CD8-positive, alpha-beta T cell (primary cell): ENCODE measurements at places on chromosomes 13 and 19. TPM values are rescaled to one million over a fixed set of nuclear protein-coding genes. Genes with fewer than 3 reads are reported as not detected.

DNA sequence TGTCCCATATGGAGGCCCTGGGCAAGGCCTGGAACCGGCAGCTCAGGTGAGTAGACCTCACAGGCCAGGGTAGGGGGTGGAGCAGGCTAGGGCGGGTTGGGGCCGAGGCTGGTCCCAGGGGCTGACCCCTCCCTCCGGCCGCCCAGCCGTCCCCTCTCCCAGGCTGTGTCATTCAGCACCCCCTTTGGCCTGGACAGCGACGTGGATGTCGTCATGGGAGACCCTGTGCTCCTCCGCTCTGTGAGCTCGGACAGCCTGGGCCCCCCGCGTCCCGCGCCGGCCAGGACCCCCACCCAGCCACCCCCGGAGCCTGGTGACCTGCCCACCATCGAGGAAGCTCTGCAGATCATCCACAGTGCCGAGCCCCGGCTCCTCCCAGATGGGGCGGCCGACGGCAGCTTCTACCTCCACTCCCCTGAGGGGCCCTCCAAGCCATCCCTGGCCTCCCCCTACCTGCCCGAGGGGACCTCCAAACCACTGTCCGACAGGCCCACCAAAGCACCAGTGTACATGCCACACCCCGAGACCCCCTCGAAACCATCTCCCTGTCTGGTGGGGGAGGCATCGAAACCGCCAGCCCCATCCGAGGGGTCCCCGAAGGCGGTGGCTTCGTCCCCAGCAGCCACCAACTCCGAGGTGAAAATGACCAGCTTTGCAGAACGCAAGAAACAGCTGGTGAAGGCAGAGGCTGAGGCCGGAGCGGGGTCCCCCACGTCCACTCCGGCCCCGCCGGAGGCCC is 16.0 kb downstream of the CAMSAP3 start:
- DNase-seq: no peak

GRCh38 chr13:73754727-73755292 is 379.4 kb downstream of the KLF12 start:
- DNase-seq: no peak

GRCh38 chr19:45477713-45478453 is 10.1 kb downstream of the FOSB start:
- DNase-seq: no peak

GRCh38 chr13:25800523-25800922 is 251.3 kb downstream of the SHISA2 start:
- DNase-seq: no peak

DNA sequence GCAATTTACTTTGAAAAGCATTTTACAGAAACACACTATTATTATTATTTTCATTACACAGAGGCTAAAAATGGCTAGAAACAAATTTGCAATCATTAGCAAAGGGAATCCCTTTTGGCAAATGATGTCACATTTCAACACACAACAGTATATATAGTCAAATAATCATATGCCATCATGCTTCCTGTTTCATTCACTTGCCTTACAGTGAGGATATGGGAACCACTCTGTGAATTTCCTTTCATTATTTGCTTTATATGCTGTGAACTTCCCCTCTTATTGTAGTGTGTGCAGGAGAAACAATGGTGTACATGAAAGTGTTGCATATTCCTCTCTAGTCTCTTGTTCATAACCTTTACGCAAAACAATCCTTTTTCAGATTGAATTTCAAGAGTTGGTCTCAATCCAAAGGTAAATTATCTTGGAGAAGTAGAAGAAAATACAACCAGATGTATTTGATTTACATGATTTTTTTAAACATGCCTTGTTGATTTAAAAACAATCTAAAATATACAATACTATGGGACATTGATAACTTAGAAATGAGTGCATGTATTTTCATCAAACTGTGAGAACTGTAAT is 657.3 kb downstream of the EFNB2 start:
- DNase-seq: no peak

DNA sequence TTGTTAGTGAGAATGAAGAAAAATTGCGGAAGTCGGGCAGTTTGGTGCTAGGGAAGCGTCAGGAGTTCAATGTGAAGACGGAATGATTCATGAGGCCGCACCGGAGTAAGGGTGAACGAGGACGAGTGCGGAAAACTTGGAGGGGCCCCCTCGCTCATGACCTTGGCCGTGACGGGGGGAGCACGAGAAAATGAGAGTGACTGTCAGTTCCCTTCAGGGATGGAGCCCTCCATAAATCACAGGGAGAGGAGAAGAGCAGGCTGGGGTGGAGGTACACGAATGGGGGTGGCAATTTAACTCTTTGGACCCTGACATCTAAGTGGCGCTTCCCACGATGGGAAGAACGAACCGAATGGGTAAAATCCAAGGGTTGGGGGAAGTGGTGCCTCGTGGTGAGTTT is 486.4 kb downstream of the TSHZ3 start:
- no peak for DNase-seq

- peak; percentile 93 for DNase-seq
Measured at GRCh38 chr19:34217952-34218817, 36.2 kb upstream of the GARRE1 start.

- DNase-seq: no peak
Measured at GRCh38 chr13:99085808-99086266, 108.0 kb upstream of the DOCK9 start.

COX7A1 gene
- total RNA-seq: not detected

SPINT2 gene
- total RNA-seq: 38.2 TPM

LIG1 gene
- 67.5 TPM for total RNA-seq

NUP58 gene
- total RNA-seq: 73.2 TPM

DNA sequence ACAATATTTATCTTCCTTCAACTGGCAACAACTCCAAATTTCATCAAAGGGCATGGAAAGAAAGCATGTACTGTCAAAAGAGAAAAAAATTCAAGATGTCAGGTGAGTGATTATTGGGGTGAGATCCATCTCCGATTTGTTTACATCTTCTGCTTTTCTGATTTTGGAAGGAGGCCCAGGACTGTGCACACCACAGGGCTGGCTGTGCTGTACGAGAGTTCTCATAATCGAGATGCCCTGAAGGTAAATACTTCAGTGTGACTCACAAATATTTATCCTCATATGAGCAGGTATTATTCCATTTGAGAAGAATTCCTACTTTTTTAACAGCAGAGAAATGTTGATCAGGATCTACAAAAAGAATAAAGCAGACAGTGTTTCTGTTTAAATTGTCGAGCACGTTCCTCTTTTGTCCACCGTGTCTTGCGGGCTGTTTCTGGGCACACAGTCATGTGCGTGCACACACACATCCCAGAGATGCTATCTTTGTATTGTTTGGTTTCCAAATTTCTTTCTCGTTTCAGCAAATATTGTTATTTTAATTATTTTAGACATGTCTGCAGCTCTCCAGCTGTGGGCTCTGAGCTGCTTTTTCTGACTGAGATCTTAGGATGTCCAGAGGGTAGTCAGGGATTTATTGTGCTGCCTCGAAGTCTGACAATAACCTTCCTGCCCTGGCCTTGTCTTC is 103.8 kb downstream of the KL start:
- DNase-seq: no peak

ADAMTS10 gene
- total RNA-seq: 101 TPM

GRCh38 chr19:17692566-17692965 is 4.4 kb upstream of the UNC13A start:
- no peak for DNase-seq

GRCh38 chr19:51660975-51661600 is 14.5 kb upstream of the SIGLEC14 start:
- peak; percentile 41 for DNase-seq

GRCh38 chr19:29623726-29624488 is 17.8 kb downstream of the POP4 start:
- peak; percentile 33 for DNase-seq

DNA sequence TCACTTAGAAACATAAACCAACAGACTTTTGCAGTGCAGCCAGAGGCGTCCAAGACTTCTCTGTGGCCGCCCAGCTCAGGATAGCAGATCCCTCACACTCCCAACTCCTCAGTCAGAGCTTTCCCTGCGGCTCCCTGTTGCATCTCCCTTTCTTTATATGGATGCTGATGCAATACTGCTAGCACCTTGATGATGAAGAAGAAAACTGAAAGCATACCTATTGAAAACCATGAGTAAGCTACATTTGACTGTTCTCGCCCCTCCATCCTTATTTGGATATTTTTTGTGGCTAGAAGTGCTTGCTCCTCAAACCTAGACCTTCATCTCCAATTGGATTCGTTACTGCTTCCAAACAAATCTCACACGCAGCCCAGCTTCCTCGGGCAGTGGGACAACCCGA is 57.3 kb upstream of the UBL3 start:
- DNase-seq: no peak

SNRPD2 gene
- 313 TPM for total RNA-seq

GRCh38 chr13:104530741-104531140 is 1464.5 kb upstream of the SLC10A2 start:
- DNase-seq: no peak

PDX1 gene
- not detected for total RNA-seq

DNA sequence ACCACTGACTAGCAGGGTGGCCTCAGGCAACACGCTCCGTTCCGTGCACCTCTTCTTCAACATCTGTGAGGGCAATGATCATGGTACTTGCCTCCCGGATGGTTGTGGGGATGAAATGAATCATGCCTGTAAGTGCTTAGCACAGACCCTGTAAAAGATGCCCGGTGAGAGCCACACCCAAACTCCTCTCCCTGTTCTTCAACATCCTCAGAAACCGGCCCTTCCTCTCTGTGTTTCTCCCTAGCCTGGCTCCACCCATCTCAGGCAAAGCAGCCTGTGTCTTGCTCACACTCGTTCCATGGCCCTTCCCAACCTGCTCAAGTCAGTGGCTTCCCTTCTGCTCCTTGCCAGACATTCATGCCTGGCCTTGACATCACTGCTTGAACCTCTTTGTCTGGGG is 5.8 kb upstream of the DMKN start:
- no peak for DNase-seq

DNA sequence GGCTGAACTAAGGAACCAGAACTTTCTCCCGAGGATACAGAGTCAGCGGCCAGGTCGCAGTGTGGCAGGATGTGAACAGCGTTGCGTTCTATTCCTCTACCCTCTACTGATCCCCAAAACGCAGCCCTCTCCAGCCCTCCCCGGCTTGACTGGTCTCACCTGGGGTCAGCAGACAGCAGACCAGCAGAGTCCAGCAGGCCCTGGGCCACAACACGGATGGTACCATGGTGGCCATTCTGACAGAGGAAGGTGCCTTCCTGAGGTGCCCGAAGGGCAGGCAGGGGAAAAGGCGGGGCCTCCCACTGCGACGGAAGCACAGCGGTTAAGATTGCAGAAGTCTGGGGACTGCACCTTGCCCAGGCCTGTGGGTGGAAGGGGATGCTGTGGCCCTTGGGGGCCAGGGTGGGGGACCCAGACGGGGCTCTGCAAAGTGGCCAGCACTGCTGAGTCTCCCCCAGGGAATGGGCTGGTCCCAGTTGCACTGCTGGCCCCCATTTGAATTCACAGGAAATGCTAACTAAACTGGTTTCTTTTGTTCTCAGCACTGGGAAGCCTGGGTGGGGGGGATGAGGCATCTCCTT is at the start of gene ICAM3:
Gene ICAM3 (minus strand): TSS at position 245 of the 581 bp plus-strand sequence. CDS start 10 bp downstream, at position 235.
- peak; percentile 59 for DNase-seq

DNA sequence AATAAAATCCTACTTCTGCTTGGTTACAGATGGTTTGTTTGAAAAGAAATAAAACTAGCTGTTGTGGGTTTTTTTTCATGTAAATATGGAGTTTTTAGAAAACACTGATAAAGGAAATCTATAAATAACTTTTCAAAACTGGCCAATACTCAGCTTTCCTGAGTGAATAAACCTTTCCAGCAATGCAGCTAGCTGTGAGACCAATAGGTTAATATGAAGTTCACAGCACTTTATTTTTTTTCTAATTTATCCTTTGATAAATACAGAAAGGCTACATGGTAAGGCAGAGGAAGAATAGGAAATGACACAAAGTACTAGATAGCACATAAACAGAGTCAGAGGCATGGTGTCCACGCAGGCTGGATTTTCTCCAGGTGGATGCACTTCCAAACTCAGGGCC is 154.0 kb downstream of the COG6 start:
- DNase-seq: no peak

DNA sequence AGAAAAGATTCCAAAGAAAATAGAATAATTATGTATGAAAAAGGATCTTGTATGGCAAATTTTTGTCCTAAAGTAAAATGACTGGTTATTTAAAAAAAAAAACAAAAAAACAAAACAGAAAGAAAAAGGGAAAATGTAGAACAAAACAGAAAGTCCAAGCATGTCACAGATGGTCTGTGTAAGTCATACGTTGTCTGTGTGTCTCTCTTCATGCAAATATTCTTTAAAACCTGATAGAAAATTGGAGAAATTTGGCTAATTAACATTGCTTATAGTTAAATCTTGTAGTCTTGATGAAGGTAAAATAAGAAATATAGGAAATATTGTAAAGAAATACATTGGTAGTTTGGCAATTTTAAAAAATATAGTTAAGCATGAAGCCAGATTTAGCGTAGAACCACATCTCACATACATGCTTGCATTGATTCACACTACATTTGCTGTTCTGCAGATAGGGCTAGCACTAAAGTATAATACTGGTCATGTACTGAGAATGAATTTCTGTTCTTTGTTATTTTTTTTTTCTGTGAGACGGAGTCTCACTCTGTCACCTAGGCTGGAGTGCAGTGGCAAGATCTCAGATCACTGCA is 58.4 kb downstream of the SPRYD7 start:
- no peak for DNase-seq

- DNase-seq: no peak
Measured at GRCh38 chr19:3945838-3946237, 13.0 kb downstream of the NMRK2 start.

GRCh38 chr13:70723732-70724131 is 615.5 kb upstream of the KLHL1 start:
- no peak for DNase-seq

GRCh38 chr19:7677669-7678311 is 900 bp downstream of the MCEMP1 start:
- no peak for DNase-seq

DNA sequence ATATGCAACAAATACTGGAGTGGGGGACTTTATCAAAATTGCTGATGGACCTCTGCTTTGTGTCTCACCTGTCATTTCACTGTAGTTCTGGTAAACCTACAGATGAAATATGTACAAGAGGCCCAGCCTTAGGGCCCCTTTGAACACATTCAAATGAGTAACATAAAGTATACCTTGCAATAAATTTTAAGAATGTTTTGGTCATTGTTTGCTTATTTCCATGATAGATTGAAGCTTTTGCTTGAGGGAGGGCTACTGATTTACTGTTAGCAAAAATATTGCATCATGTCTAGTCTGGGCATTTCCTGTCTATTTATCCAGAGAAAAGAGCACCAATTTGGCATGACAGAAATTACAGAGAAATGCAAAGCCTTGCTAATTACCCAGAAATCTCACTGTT is 705.5 kb upstream of the PCDH9 start:
- no peak for DNase-seq

GRCh38 chr19:3115916-3116602 is 19.8 kb upstream of the GNA15 start:
- DNase-seq: no peak

DNA sequence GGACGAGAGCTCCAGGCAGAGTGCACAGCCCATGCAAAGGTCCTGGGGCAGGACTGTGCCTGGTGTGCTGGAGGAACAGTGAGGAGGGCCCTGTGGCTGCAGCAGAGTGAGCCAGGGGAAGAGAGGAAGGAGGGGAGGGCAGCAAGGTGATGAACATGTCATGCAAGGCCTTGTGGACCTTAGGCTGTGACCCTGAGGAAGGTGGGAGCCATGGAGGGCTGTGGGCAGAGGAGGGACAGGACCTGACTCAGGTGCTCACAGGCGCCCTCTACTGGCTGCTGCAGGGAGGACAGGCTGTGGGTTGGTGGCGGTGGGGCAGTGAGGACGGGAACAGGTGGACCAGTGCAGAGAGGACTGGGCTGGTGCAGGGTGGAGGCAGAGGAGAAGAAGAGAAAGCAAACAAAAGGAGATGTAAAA is 170.3 kb downstream of the PTPRS start:
- DNase-seq: peak; percentile 70
